ENCODE measurements at places on chromosomes 6 and 20. TPM values are rescaled to one million over a fixed set of nuclear protein-coding genes. Genes with fewer than 3 reads are reported as not detected.

PDYN gene
- not detected for total RNA-seq

SMLR1 gene
- not detected for total RNA-seq

LTA gene
- total RNA-seq, result not detected

SCUBE3 gene
- 2.8 TPM for total RNA-seq

ERGIC3 gene
- total RNA-seq, result 670 TPM

SLC17A3 gene
- not detected for total RNA-seq

TRERF1 gene
- total RNA-seq, result 4.7 TPM

HTR1E gene
- not detected for total RNA-seq

MUC21 gene
- total RNA-seq, result not detected

FOXF2 gene
- total RNA-seq, result 31.2 TPM

FRK gene
- 1.7 TPM for total RNA-seq

LY6G6D gene
- total RNA-seq, result not detected

RUNX2 gene
- total RNA-seq, result 1.3 TPM

COL19A1 gene
- total RNA-seq, result 0.16 TPM

DSP gene
- total RNA-seq, result 0.16 TPM

TMEM14C gene
- 119 TPM for total RNA-seq

PEX6 gene
- 37.4 TPM for total RNA-seq

NT5DC1 gene
- total RNA-seq, result 8.5 TPM

CNKSR3 gene
- 3.6 TPM for total RNA-seq

PAX1 gene
- total RNA-seq, result not detected

SLC44A4 gene
- not detected for total RNA-seq

PTCHD4 gene
- 2.3 TPM for total RNA-seq

PTCRA gene
- not detected for total RNA-seq

TAAR8 gene
- not detected for total RNA-seq

LY6G6F gene
- not detected for total RNA-seq

RSPH4A gene
- under 0.01 TPM for total RNA-seq

RFX6 gene
- not detected for total RNA-seq

ADGB gene
- not detected for total RNA-seq

SAMD5 gene
- total RNA-seq, result 0.26 TPM

C6orf89 gene
- 29.4 TPM for total RNA-seq

HMGN3 gene
- 41.1 TPM for total RNA-seq

SIRPB1 gene
- 0.17 TPM for total RNA-seq

TMEM217 gene
- 2.0 TPM for total RNA-seq

STX16 gene
- total RNA-seq, result 94.4 TPM

LY6G6C gene
- total RNA-seq, result not detected

VWA7 gene
- 0.86 TPM for total RNA-seq

ZNF334 gene
- 7.0 TPM for total RNA-seq

VPS16 gene
- 68.1 TPM for total RNA-seq

VGLL2 gene
- total RNA-seq, result not detected
